ENCODE measurements at places on chromosomes 13 and 19.
A peak's percentile ranks its signal among the peaks of the same experiment; 100 is the strongest.

GRCh38 chr19:14147797-14148605, 11.6 kb upstream of the ASF1B start:
- DNase-seq = peak; percentile 22

DNA sequence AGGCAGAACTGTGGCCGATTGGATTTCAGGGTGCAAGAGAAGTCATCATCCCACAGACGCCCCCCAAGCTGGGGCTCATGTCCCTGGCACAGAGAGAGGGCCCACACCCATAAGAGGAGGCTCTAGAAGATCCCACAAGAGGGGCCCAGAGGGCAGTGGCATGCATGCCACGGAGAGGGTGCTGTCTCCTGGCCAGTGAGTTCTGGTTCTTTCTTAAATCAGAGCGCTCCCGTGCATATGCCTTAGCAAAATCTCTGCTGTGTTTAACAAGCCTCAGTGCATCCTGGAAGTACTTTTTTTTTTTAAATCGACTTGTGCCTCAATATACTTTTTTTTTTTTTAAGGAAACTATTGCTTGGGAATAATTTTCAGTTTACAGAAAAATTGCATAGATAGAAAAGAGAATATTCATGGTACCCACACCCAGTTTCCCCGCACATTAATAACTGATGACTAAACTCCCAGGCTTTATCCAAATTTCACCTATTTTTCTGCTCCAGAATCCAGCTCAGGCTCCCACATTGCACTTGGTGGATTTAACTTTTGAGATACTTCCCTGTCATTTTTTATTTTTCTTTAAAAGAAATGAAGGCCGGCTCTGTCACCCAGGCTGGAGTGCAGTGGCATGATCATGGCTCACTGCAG, 59.1 kb downstream of the PEX11G start:
- no peak for DNase-seq

- DNase-seq = no peak
Observed at GRCh38 chr13:36834299-36834698, 15.3 kb downstream of the RFXAP start.

DNA sequence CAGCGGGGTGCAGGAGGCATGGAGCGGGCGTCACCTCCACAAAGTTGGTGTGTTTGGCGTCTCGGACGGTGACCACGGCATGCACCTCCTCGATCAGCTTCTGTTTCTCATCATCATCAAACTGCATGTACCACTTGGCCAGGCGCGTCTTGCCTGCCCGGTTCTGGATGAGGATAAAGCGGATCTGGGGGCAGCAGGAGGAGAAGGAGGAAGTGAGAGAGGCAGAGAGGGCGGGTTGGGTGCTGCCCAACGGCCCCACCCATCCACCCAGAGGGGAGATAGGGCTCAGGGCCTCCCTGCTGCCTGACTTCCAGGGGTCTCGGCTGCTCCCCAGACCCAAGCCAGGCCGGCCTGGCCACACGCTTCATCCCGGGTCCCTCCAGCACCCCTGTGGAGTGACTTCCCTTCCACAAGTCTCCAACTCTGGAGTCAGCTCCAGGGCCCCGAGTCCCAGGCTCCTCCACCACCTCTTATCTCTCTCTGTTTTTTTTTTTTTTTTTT, 4.6 kb downstream of the AP2S1 start:
- DNase-seq = no peak

DNA sequence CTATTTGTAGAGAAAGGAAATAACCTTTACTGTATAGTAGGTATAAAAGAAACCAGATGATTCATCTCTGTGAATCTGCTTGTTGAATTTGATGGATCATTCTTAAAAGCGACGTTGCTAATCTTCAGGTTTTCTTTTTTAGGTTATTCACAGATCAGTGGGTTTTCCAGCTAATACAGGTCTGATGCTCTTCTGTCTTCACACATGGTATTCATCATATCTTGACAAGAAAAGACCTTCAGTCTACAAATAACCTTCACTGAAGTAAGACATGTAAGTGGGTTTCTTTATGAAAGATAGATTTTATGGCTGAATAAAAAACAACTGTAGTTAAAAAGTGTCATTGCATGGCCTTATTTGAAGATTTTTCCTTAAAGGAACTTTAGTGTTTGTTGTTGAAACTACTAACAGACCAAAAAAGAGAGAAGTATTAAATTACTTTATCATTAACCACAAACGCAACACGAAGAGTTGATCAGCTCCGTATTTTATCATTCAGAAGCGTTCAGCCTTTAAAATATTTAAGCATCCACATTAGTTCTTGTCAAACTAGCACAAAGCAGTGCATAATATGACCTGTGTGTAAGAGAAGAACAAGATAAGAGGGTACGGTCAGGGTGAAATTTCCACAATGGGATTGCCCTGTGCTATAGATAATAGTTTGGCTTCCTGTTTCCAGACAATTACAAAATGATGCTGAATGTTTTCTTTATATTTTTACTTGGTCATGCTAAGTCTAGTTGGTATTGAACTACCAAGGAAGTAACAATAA, 299.5 kb downstream of the MZT1 start:
- no peak for DNase-seq

GRCh38 chr13:93413972-93414717, 187.5 kb downstream of the GPC6 start:
- no peak for DNase-seq

GRCh38 chr13:46403851-46404732, 17.0 kb upstream of the RUBCNL start:
- no peak for DNase-seq
